ENCODE measurements at places on chromosomes 13 and 19.

DNA sequence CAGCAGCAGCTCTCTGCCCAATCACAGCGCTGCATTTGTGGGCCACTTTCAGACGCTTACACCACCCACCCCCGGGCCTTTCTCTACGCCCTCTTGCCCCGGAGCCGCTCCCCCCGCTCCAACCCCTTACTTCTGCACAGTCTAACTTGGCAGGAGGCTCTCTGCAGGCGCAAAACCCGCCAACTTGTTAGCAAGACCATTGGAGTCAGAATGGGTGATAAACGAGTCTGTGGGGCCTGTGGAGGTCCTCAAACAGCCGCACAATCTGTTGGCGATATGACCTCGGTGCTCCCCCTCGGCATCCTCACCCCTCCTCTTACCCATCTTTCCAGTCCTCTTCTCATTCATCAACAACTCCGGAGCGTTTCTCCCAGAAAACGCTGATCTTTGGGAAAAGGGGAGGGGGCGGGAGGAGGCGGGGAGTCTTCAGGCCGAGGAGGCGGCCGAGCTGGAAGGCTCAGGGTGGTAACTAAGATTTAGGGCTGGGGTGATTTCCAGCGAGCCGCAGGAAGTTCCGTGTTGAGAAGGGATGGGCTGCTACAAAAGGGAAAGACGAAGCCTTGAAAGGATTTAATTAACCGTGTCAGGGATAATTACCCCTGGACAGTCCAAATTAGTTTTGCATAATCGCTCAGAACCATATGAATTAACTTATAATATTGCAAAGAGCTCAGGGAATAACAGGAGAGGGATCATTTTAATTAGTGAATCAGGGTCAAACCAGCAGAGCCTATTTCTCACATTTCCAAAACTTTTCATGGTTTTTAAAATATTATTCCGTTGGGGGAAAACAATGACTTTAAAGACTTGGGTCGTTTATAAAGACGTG lies 4.1 kb downstream of the SOX21 start:
- DNase-seq, result no peak

- DNase-seq, result no peak
These were observed 6.6 kb downstream of the SSBP4 start for GRCh38 chr19:18425515-18426415.

DNA sequence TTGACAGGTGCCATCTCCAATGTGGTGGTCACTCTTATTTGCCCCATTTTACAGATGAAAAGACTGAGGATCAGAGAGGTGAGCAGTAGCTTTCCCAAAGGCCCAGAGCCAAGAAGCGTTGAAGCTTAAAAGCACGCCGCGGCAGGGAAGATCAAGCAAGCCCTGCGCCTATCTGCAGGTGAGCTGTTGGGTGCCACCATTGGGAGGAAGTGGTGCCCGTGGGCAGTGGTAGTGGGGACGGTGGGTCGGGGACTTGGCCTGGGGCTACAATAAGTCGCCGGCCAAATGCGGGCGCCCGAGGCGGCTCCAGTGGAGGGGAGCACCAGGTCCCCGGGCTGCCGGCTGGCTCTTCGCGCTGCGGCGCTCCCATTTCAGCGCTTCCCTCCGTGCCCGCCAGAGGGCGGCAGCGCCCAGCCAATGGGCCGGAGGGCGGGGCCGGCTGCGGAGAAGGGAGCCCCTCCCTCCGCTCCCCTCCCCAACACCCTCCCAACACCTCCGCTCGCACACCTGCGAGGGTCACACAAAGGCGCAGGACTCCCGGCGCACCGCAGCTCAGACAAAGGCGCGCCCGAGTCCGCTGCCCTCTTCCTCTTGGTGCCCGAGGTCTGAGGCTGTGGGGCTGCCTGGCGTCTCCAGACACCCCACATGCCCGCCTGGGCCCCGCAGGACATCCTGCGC lies 744 bp upstream of the POU2F2 start:
- peak; percentile 82 for DNase-seq

DNA sequence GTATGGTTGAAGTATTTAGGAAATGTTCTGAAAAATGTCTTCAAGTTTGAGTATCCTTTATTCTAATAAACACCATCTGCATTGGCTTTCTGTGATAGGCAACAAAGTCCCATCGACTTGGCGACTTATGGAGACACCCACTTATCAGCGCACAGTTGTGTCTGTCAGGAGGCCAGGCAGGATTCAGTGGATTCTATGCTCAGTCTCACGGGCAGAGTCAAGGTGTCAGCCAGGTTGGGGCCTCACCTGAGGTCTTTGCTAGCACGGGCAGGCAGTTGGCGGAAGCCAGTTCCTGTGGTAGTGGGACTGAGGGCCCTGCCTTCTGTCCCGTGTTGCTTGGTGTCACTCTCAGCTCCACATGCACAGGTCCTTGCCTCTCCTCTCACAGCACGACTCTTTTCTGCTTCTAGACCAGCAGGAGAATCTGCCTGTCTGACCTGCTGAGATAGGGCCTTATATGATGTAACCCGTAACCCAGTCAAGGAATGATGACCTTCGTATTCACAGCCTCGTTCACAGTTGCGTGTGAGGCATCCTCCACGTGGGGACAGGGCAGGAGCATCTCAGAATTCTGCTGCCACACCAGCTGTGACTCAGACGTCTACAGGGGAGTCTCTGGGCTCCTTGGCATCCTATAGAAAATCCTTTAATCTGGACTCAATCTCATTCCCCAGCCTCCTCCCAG lies 10.0 kb downstream of the CUL4A start:
- DNase-seq, result no peak

DNA sequence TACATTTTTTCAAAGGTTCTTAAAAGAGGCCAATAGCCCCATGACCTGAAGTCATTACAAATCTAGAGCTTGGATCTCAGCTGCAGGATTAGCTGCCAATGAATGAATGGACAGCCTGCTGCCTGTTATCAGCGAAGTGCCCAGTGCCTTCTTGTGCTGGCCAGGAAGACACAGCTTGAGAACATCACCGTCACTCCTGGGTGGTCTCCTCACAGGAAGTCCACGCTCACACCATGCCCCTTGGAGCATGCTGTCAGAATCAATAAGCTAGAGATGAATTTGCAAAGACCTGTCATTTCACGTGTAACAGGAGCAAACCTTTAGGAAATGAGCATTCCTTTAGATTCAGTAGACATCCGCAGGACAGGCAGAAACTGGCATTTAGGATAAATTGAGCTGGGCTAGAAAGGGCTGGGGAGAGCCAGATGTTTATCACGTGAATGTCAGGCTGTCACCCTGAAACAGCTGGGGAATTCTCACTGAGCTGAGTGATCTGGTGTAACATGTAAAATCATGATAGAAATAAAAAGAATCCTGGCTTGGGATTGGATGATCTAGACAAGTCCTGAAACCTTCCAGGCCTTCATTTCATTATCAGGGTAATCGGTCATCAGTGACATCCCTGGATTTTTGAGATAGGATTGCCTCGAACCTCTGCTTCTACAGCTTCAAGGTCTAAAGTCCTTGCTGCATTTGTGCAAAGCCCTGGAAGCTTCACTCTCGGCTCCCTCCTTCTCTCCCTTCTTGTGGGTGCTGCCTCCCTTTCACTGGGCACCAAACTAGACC lies 49.9 kb upstream of the MEDAG start:
- DNase-seq, result no peak

GRCh38 chr13:77079902-77080413 lies 53.0 kb upstream of the FBXL3 start:
- DNase-seq, result no peak

DNA sequence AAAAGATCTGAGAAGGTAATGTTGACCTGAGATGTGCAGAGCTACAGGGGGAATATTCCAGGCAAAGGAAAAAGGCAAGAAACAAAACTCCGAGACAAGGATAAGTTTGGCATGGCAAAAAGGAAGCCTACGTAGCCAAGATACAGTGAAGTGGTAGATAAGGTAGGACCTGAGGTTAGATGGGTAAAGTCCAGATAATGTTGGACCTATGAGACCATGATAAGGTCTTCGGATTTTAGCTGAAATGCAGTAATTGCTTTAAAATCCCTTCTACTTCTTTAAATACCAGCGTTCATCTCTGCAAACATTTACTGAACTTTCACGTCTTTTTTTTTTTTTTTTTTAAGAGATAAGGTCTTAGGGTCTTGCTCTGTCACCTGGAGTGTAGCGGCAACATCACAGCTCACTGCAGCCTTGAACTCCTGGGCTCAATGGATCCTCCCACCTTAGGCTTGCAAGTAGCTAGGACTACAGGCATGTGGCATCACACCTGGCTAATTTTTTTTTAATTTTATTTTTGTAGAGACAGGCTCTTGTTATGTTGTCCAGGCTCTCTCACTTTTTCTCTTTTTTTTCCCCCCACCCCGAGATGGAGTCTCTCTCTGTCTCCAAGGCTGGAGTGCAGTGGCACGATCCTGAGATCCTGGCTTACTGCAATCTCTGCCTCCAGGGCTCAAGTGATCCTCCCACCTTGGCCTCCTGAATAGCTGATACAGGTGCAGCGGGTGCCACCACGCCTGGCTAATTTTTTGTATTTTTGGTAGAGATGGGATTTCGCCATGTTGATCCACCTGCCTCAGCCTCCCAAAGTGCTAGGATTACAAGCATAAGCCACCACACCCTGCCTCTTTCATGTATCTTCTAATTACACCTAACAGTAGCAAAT lies 4.2 kb upstream of the WBP4 start:
- DNase-seq, result no peak

DNA sequence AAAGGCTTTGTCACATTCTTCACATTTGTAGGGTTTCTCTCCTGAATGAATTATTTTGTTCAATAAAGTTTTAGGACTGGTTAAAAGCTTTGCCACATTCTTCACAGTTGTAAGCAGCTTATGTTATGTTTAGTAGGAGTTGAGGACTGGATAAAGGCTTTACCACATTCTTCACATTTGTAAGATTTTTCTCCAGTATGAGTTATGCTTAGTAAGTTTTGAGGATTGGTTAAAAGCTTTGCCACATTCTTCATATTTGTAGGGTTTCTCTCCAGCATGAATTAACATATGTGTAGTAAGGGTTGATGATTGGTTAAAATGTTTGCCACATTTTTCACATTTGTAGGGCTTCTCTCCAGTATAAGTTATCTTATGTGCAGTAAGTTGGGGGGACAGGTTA lies 79.9 kb downstream of the ZNF431 start:
- DNase-seq, result no peak

GRCh38 chr13:40072663-40073120 lies 417.2 kb downstream of the COG6 start:
- DNase-seq, result no peak

Data from activated CD8-positive, alpha-beta T cell treated with anti-CD3 and anti-CD28 coated beads, Interleukin-2, amount 10 ng/mL, durations not matched to agents 7 days and 5 days (primary cell).